Aorta (tissue), 5 donors: ENCODE measurements at places on chromosomes 7 and 10.

- no peak for DNase-seq
Measured at GRCh38 chr10:5595095-5595494, 70.3 kb downstream of the CALML3 start.

DNA sequence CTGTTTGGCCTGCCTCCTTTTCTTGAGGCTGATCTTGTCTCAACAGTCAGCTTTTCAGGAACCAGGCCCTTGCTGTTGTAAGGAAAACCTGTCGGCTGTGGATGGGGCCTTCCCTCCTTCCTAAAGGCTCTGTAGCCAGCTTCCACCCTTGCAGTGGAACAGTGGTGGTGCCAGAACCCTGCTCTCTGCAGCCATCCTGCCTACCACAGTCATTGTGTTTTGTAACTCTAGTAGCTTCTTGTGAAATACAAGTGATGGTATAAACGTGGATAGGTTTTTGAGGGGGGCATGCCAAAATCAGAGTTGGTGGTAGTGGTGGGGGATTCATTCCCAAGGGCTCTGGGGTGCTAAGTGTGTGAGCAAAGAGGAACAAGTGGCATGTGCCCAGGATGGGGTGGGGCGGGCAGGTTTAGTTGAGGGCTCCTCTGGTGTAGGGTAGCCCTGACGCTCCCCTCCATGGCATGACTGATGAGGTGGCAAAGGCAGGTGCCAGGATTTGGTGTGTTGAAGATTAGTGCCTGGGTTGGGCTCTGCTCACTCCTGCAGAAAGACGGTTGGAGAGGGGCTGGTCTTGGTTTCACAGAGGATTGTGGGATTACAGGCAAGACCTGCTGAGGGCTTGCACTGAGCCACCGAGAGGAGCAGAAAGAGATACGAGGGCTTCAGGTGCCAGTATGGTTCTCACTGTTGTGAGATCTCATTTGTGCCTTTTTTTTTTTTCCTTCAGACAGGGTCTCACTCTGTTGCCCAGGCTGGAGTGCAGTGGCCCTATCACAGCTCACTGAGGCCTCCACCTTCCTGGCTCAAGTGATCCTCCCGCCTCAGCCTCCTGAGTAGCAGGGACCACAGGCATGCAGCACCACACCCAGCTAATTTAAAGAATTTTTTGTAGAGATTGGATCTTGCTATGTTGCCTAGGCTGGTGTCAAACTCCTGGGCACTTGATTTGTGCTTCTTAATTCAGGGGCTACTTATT lies 7.4 kb downstream of the TSPAN14 start:
- DNase-seq: no peak

- no peak for DNase-seq
Measured at GRCh38 chr7:132859199-132859598, 222.7 kb downstream of the CHCHD3 start.

DNA sequence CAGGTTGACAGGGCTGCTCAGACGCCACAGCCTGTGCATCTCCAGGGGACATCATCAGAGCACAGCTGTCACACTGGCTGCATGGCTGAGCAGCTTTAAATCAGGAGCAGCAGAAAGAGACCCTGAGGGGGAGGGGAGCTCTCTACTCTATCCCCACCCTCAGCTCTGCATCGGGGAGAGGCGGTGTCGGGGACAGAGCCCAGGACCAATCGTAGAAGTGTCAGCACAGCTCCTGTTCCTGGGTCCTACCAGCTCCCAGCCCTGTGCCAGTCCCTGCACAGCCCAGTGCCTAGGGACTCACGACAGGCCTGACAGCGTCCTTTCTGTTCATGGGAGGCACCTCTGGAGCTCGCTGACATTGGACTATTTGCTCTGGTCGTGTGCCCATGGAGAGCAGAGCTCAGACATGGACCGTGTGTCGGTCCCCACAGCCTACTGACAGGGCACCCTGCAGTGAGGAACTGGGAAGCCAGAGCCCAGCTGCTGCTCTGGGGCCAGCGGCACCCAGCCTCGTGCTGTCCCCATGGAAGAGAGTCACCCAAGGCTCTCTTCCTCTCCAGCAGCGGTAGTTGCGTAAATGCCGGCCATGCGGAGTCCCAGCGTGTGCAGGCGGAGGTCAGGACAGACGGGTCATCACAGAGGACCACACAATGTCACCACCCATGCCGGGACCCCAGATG lies 20.4 kb upstream of the ANTXRL start:
- no peak for DNase-seq

- no peak for DNase-seq
Measured at GRCh38 chr7:148815612-148816011, 68.5 kb downstream of the EZH2 start.

DNA sequence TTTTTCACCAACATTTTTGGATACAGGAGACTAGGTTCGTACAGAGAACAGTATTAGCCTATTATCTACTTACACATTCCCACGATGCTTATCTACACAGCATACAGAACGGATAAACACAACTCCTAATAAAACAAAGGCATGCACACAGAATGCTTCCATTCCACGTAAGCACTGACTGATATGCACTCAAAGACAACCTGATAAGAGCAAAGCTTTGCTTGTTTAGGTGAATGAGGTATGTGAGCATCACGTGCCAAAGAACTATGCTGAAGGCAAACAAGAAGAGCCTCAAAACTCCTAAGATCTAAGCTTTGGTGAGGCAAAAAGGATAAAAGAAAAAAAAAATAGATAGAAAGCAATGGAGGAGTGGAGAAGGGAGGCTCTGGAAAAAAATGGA lies 413.5 kb upstream of the LRRN3 start:
- no peak for DNase-seq

DNA sequence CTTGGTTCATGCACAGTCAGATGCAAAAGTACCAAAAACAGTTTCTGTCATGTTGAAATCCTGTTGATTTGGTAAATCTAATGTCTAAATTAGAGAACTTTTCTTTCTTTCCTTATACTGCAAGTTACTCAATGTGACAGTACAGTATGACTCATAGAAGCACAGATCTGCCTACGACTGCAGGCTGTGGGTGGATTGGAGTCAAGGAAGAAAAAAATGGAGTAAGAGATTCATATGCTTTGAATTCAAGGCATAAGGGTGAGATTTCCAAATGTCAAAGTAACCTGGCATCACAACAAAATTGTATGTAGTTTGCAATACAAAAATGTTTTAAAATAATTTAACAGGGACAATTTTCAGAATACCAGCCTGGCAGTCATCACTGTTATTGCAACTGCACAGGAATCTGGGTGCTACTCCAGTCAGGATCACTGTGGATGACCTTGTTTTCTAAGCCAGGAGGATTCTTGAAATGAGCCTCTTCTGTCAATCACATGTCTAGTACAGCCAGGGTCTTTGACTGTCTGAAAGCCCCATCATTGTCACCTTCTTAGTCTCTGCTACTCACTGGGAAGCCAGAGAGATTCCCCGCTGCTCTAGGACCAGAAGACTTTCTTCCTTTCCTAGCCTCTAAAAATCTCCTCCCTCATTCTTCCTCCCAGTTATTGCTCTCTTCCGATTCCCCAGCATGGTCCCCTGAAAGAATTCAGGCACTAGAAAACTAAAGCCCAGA lies 83.6 kb downstream of the CD36 start:
- no peak for DNase-seq

DNA sequence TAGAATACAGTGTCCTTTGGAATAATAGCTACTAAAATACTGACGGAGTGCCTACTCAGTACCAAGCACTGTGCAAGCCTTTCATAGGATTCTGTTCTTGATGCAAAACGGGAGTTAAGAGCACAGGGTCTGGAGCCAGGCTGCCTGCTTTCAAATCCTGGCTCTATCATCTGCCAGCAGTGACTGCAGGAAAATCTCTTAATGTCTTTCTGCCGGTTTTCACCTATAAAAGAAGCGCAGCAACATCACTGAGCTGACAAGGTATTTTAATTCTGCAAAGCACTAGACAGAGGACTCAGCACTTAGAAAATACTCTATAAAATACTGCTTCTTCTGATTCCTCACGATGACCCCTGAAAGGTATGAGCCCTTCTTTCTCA lies 659 bp downstream of the FIGNL1 start:
- DNase-seq: no peak

GRCh38 chr7:55306331-55306730 lies 58.8 kb upstream of the LANCL2 start:
- no peak for DNase-seq

DNA sequence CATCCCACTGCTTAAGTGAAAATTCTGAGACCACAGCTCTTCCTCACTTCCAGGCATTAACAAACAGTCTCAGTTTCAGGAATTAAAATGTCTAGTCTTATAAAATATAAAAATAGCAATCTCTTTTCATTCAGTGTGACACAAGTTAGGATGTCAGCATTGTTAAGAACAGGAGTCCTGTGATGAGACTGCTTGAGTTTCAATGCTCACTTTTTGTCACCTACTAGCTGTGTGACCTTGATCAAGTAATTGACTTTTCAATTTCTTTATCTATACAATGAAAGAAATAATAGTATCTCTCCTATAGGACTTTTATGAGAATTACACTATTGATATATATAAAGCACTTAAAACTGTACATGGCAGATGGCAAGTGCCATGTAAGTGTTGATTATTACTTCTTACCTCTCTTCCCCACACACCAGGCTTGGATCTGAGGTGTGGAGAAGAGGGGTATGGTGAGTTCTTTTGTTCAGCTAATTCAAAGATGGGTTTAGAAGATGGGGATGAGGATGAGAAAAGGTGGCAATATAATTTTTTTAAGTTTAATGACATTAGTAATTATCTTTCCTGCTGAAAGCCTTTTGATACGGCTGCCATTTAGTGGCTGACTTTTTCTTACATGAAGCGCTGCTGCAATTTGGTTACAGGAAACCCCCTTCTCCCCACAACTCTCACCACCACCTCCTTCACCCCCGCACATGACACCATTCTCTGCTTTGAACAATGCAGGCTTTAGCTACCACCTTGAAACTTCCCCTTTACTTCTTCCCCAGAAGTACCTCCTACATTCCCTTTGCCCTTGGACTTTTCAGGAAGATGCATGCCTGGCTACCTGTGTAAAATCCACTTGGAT lies 20.8 kb upstream of the HYAL4 start:
- no peak for DNase-seq

GRCh38 chr10:70538731-70539338 lies 60.3 kb downstream of the PALD1 start:
- no peak for DNase-seq

GRCh38 chr7:152145853-152146466 lies 120.5 kb downstream of the GALNT11 start:
- no peak for DNase-seq
